Stimulated activated CD8-positive, alpha-beta memory T cell treated with anti-CD3 and anti-CD28 coated beads, Interleukin-4, amount 100 ng/mL, for 1 hour (primary cell): ENCODE measurements at places on chromosomes 12 and 14.

DNA sequence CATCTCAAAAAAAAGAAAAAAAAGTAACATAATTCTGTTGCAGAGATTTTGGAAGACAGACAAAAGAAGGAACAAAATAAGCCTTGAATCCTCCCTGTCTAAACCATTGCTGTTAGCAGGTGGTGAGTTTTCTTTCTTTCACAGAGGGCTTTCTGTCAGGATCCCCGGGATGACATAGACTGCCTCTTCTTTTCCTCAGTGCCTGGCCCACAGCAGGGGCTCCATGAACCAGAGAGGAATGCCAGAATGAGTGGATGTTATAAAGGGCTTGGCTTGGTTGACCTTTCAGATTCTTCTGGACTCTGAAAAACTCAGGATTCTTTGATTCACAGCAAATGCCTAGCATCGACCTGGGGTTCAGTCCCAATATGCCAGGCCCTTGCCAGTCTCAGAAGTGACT lies 45.8 kb upstream of the CORO1C start:
- no peak for DNase-seq

- peak; percentile 37 for DNase-seq
Measured at GRCh38 chr12:123150744-123151456, at the start of gene PITPNM2. TSS of gene PITPNM2 (minus strand) at chr12:123151090. CDS start at chr12:123034590, 116,500 bp downstream.

DNA sequence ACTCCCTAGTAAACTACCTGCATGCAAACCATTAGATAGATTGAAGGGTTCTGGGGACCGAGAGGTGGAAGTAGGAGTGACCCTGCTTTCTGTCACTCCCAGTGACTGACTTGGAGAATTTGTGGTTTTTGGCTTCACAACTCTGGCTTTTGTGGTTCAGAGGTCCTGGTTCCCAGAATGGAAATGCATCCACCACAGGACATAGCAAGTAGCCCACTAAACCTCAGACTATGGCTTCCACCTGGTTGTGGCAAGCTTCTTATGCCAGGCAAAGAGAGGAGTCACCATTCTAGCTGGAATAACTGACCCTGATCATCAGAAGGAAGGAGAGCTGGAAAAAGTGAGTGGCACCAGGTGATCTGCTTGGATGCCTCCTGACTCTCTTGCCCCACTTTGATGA lies 162.4 kb upstream of the TMEM260 start:
- no peak for DNase-seq

DNA sequence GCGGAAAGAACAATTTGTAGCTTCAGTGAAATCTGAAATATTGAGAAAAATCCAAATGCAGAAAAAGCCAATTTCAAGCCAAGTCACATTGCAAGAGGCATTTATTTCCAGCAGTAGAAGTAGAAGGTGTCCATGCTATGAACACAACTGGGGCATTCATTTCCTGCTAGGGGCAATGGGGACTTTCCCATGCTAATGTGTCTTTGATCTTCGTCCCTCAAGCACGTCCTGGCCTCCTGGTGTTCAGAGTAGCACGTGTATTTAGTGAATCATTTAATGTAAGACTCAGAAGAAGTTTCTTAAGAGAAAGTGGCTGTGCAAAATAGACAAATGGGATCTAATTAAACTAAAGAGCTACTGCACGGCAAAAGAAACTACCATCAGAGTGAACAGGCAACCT lies 267.9 kb downstream of the TMEM132C start:
- no peak for DNase-seq

- no peak for DNase-seq
Measured at GRCh38 chr12:117032593-117033381, 66.4 kb downstream of the TESC start.

- no peak for DNase-seq
Measured at GRCh38 chr12:128381541-128381940, 114.6 kb downstream of the TMEM132C start.

- no peak for DNase-seq
Measured at GRCh38 chr12:57110104-57111030, 795 bp downstream of the STAT6 start.

DNA sequence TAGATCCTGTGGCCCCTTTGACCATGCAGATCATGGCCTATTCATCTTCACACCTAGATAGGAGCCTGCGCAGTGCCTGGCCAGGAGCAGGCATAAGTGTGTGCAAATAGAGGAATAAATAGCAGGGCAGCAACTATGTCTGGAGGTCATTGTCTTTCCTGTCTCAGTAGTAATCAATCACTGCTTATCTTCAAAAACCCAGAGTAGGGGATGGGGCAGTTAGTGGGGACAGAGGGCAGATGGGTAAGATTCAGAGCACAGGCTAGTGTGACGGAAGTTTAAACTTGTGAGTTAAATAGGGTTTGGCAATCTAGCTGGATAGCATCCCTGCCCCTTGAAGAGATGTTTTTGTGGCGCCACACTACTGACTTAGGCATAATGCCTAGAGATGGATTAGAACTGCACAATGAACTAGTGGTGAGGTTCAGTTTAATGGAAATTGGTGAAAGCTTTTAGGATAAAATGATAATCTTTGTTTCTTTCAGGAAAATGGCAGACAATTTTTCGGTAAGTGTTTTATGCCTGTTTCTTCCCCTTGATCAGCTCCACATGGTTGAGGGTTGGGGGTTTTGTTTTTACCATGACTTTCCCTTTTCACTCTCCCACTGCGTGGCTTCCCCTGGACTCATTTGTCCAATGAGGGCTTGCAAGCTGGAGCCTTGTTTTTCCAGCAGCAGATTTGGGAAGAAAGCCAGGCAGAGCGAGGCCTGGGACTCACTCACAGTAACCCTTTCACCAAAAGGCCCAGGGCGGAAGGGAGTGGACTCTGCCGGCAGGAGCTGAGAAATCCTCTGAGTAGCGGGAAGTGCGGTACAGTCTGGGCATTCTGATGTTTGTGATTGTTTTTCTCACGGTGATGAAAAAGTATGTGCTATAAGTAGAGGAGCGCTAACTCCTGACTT lies 8.1 kb downstream of the LGALS3 start:
- no peak for DNase-seq

GRCh38 chr12:116087962-116088361 lies 189.5 kb downstream of the MED13L start:
- DNase-seq: no peak

GRCh38 chr14:99831903-99832685 lies 38.9 kb downstream of the EML1 start:
- DNase-seq: no peak

DNA sequence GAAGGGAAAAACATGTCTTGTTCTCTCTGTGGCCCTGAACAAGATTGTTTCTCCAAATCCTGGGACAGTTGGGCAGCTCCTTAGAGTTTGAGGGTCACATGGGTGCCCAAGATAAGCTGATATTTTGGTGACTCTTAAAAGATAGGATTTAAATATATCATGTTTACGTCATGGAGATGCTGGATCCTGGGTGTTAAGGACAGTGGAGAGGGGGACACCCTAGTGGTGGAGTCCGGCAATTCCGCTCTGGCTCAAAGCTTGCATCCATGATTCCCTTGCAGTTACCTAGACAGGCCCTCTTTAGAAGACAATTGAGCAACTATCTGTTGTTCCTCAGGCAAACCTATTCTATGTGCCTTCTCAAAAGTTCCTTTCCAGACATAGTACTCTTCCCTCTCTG lies 101.8 kb downstream of the CMKLR1 start:
- no peak for DNase-seq

DNA sequence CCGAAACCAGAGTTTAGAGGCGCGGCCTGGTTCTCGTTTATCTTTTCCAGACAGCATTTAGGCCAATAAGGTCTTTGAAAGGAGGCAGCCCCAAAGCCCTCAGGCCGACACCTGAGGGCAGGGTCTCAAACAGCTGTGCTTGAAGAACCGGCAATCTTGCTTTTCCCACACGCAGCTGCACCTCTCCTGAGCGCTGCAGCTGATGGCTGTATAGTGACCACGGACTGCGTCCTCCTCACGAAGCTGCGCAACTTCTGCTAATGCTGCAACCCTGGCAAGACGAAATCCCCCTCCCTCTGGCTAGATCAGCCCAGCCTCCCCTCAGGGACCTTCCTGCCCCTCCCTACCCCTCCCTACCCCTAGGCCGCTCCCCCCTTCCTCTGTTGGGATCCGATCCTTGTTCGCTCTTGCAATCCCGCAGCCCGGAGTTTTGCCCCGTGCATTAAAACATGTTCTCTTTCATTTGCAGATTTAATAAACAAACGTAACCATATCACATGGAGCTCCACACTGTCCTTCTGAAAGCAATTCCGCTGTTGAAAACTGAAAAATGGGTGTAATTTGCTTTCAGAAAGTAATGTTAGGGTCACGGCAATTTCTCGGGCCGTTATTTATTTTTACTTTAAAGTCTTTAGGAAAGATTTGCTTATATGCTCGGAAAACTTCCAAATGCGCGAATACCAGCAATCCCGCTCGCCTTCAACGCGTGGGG lies 4.8 kb upstream of the PAX9 start:
- DNase-seq: no peak

DNA sequence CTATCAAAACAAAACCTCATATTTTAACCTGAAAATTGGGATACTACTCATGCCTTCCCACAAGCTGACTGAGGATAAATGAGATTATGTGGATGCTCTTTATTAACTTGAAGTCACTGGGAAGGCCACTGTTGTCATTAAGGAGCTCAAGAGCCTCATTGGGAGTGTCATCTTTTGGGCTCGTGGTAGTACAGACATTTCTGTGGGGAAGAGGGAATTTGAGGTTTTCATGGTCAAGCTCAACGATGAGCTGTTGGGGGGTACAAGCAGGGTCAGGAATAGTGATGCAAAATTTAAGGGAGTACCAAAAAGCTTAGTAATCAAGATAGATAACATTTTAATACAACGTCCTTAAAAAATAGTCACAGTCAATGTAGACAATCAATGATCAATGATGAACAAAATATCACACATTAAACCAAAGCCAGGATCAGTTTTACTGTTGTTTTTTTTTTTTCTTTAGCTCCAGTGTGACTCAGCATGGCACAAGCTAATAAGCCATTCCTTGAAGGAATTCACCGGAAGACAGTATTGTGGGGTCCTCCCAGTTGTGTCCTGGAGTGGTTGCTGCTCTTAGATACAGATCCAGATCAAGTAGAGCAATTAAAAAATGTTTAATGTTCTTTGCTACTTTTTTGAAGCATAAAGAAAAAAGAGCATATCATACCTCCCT lies 130.9 kb downstream of the C12orf75 start:
- no peak for DNase-seq

DNA sequence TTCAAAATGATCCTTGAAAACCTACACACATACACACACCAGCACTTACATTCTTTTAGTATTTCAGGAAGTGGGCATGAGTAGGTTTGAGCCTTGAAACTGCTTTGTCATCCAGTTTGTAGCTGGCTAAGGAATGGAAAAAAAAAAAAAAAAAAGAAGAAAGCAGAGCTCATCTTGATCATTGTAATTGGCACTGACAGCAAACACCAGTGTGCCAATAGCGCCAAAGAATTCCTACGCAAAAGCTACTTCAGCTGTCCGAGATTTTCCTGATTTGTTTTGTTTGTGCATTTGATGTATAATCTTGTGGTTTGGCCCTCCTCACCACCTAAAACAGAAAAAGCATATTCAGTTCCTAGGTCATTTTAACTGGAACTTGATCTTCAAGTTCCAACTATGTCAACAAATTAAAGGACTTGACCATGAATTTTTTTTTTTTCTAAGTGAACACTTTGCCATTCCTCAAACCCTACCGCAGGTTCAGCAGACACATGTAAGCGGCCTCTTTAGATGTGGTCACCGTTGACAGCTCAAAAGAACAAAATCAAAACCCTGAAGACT lies 57.3 kb downstream of the FLRT2 start:
- DNase-seq: no peak

DNA sequence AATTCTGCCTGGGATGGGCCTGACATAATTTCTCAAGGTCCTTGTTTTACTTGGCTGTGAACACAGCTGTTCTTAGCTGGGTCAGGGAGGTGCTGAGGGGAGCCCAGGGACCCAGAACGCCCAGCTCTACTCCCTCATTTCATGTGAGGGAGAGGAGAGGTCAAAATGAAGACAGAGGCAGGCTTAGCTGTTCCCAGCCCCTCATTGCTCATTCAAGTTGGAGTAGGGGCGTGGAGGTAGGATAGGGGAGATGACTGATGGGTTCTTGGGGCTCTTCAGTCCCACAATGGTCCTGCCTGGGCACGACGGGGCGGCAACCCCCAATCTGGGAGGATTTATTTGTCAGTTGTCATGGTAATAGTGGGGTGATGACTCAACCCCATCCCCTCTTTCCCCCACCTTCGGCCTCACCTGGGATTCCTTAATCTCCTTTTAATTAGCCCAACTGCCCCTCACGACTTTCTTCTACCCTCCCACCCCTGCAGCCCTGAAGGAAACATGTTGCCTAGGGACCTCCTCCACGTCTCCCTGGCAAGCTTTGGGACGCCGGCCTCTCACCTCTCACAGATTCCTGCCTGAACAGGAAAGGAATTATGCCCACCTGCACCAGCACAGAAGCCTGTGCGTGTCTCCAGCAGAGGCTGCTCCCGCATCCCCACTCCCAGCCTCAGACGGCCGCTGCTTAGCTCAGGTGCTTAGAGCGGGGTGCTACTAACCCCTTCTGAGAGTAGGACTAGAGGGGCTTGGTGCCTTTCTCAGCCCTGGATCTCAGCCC lies 10.2 kb downstream of the SPRYD3 start:
- DNase-seq: no peak

DNA sequence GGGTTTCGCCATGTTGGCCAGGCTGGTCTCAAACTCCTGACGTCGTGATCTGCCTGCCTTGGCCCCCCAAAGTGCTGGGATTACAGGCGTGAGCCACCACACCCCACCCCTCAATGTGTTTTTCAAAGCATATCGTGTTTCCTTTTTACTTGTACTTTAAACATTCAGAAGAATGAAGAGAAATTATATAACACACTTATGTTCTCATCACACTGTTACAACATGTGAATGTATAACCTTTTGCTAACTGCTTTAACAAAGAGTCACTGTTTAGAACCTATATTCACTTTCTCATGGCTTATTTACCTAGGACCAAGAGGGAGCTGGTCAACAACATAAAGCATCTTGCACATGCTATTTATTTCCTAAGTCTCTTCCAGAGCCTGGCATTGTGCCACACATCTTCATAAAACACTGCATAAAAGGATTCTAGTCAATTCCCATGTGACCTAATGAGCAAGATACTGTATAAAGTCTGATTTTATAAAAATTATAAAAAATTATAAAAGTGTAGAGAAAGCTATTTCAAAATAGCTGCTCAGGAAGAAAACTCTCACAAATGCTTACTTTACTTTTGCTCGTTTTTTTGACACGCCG lies 16.0 kb upstream of the ACTR6 start:
- no peak for DNase-seq

GRCh38 chr12:65567820-65568219 lies 256.5 kb upstream of the HMGA2 start:
- no peak for DNase-seq

- DNase-seq: no peak
Measured at GRCh38 chr12:89547101-89547500, 21.3 kb upstream of the POC1B start.

DNA sequence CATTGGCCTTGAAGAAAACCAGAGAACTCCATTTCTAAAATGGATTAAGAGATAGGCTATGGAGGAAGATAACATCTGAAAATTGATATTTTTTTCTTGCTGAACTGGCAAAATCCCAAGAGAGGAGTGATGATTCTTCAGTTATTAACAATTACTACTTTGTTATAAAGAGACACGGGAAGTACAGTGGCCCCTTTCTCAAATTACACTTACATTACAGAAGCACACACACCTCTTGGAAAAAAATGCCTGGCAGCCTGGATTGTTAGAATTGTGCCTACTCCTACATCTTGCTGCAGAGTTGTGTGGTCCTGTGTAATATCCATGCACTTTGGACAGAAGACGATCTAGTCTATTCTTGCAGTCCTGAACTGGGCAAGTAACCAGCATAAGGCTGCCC lies 71.7 kb downstream of the TGFB3 start:
- no peak for DNase-seq

- DNase-seq: no peak
Measured at GRCh38 chr14:20434701-20435581, 1.0 kb downstream of the KLHL33 start.
